Purkinje cell (primary cell): ENCODE measurements at places on chromosomes 5 and 9. TPM values are rescaled to one million over a fixed set of nuclear protein-coding genes. Genes with fewer than 3 reads are reported as not detected.

The EPB41L4A gene
- 0.22 and 0.92 TPM in 2 replicates for polyA plus RNA-seq

The PHPT1 gene
- 274 and 285 TPM in 2 replicates for polyA plus RNA-seq

The ZNF483 gene
- polyA plus RNA-seq, result 4.0 and 10.0 TPM in 2 replicates

The RNF208 gene
- 2.6 and 5.0 TPM in 2 replicates for polyA plus RNA-seq

The NUTM2F gene
- polyA plus RNA-seq, result not detected in 2 replicates

The PCDHGA1 gene
- 0.69 TPM in 1 of 2 replicates, not detected in the other for polyA plus RNA-seq

The ELOVL7 gene
- 9.0 and 9.3 TPM in 2 replicates for polyA plus RNA-seq

The NIM1K gene
- 0.27 and 1.3 TPM in 2 replicates for polyA plus RNA-seq

The ACOT12 gene
- polyA plus RNA-seq, result not detected in 2 replicates

The SLIT3 gene
- 8.7 and 11.9 TPM in 2 replicates for polyA plus RNA-seq

The FRRS1L gene
- 32.1 and 37.6 TPM in 2 replicates for polyA plus RNA-seq

The AJM1 gene
- polyA plus RNA-seq, result not detected in 2 replicates

The IL13 gene
- not detected in 2 replicates for polyA plus RNA-seq

The CCDC171 gene
- polyA plus RNA-seq, result 2.3 and 4.4 TPM in 2 replicates

The MYOT gene
- polyA plus RNA-seq, result 1.7 and 7.7 TPM in 2 replicates

The ZNF300 gene
- 2.6 and 4.3 TPM in 2 replicates for polyA plus RNA-seq

The WDR38 gene
- polyA plus RNA-seq, result not detected in 2 replicates
